ENCODE measurements at places on chromosomes 16 and 17. TPM values are rescaled to one million over a fixed set of nuclear protein-coding genes. Genes with fewer than 3 reads are reported as not detected.

Gene FDXR
- 7.8 TPM for total RNA-seq

Gene CAMKK1
- 3.2 TPM for total RNA-seq

Gene MYL11
- total RNA-seq: 4.1 TPM

Gene ZACN
- total RNA-seq: 0.42 TPM

Gene METTL2A
- total RNA-seq: 10.4 TPM

Gene ETV4
- total RNA-seq: not detected

Gene KRT39
- not detected for total RNA-seq

Gene MILR1
- 0.67 TPM for total RNA-seq

Gene VASN
- 0.57 TPM for total RNA-seq

DNA sequence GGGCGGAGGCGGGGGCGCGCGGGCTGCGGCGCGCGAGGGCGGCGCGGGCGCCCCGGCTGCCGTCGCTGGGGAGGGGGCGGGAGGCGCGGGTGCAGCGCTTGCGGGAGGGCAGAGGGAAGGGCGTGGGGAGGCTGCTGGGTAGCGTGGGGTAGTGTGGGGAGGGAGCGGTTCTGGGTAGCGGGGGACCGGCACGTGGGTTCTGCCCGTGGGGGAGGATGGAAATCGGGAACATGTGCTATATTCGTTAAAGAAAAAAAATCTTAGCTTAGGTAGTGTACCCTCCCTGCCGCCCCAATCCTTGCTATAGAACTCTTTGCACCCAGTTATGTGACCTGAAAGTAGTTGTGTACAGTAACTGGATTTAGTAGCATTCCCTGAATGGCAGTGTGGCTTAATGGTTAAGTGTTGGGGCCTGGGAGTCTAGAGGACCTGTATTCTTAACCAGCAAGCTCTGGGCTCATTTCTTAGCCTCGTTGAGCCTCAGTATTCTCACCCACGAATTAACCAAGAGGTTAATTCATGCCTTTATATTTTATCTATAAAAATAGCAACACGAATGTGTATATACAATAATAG is 646 bp downstream of the RABEP1 start:
- peak overlapping the region; percentile 92 for H3K4me3 ChIP-seq
- H3K36me3 ChIP-seq: no peaks in the 10 kb centered on the region
- H3K27ac ChIP-seq: no peak overlapping the region

DNA sequence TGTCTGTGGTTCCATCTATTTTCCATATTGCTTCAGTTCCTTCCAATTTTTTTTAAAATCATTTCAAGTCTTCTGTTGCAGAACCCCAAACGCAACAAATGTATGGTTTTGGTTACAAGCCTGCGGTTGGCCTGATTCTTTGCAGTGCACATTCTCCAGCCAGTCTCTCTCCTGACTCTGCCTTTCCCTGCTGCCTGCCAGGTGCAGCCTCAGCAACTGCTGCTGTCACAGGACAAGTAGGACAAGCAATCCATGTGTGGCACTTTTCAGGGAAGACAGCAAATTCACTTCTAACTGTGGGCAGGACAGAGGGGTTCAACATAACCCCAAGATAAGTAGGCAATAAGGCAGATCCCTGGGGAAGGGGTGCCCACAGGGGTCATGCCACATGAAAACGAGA is 24.2 kb downstream of the EMP2 start:
- H3K36me3 ChIP-seq: no peaks in the 10 kb centered on the region
- H3K27ac ChIP-seq: no peak overlapping the region
- H3K4me3 ChIP-seq: no peak overlapping the region
- peaks cover 4% of the 10 kb centered on the region for H3K4me1 ChIP-seq
- DNase-seq: no peak

- H3K36me3 ChIP-seq: no peaks in the 10 kb centered on the region
- H3K4me3 ChIP-seq: no peak within 1 kb of the TSS
- no peak for DNase-seq
- peaks cover 28% of the 10 kb centered on the region for H3K27me3 ChIP-seq
- H3K27ac ChIP-seq: no peak within 1 kb of the TSS
Measured at GRCh38 chr16:23182679-23183542, at the start of gene SCNN1G. TSS of gene SCNN1G (plus strand) at chr16:23182745. CDS start at chr16:23186272, 3,527 bp downstream.

- H3K36me3 ChIP-seq: no peaks in the 10 kb centered on the region
- no peak for DNase-seq
- no peaks in the 10 kb centered on the region for H3K4me1 ChIP-seq
Measured at GRCh38 chr17:38328620-38329019, 15.1 kb downstream of the GPR179 start.

DNA sequence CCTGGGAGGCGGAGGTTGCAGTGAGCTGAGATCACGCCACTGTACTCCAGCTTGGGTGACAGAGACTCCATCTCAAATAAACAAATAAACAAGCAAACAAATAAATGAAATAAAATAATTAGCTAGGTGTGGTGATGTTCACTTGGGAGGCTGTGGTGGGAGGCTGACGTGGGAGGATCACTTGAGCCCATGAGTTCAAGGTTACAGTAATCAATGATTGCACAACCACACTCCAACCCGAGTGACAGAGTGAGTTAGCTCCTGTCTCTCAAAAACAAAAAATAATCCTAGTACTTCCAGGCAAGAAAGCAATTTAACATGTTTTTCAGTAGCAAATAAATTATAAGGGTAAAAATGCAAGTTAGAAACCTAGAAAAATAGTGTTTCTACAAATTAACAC is 26.4 kb downstream of the CFDP1 start:
- peaks cover 41% of the 10 kb centered on the region for H3K36me3 ChIP-seq
- DNase-seq: no peak
- no peak overlapping the region for H3K27ac ChIP-seq
- H3K4me1 ChIP-seq: no peaks in the 10 kb centered on the region
- no peak overlapping the region for H3K4me3 ChIP-seq

DNA sequence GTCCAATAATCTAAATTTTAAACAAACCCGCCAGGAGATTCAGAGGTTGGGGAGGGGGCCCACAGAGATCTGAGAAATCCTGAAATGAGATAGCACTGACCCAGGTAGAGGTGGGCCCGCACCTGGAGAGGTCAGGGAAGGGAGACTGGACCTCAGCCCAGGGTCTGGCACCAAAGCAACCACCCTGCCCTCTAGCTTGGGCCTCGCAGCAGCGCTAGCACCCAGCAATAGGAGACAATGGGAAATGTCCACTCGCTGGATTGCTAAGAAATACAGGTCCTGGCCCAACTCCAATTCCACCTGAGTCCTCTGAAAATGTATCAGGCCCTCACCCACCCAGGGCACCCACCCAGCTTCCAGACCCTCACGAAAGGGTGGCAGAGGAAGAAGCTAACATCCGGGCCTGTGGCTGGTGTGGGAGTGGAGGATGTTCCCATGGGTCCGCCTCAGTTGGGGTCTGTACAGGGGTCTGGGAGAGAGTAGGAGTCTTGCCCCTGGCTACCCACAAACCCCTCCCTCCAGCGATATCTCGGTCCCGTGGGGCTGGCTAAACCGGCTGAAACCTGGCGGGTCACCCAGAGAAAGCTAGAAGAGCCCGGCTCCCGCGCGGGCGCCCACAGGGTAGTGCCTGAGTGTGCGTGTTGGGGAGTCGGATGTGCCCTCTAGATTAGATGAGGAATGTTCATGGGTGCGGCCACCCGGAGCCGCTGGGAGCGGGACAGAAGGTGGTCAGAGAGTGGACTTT is 1.1 kb downstream of the PLLP start:
- H3K27me3 ChIP-seq: peaks cover 8% of the 10 kb centered on the region
- no peak for DNase-seq
- no peak overlapping the region for H3K27ac ChIP-seq
- peaks cover 15% of the 10 kb centered on the region for H3K4me1 ChIP-seq
- no peaks in the 10 kb centered on the region for H3K36me3 ChIP-seq
- H3K4me3 ChIP-seq: no peak overlapping the region

- no peak for DNase-seq
- H3K27me3 ChIP-seq: no peaks in the 10 kb centered on the region
- H3K4me1 ChIP-seq: no peaks in the 10 kb centered on the region
- no peak overlapping the region for H3K27ac ChIP-seq
- peaks cover 12% of the 10 kb centered on the region for H3K36me3 ChIP-seq
Measured at GRCh38 chr17:9498490-9498889, 77.1 kb downstream of the STX8 start.

- H3K4me3 ChIP-seq: no peak overlapping the region
- no peaks in the 10 kb centered on the region for H3K27me3 ChIP-seq
- H3K36me3 ChIP-seq: no peaks in the 10 kb centered on the region
- no peak for DNase-seq
- H3K27ac ChIP-seq: no peak overlapping the region
Measured at GRCh38 chr17:12918142-12918541, 99.7 kb downstream of the ELAC2 start.

- no peaks in the 10 kb centered on the region for H3K27me3 ChIP-seq
- no peak overlapping the region for H3K4me3 ChIP-seq
- H3K27ac ChIP-seq: peak overlapping the region; percentile 60
Measured at GRCh38 chr17:77381185-77381700, 240.5 kb downstream of the SEC14L1 start.

GRCh38 chr16:48901712-48902374 is 291.9 kb upstream of the N4BP1 start:
- H3K4me1 ChIP-seq: no peaks in the 10 kb centered on the region
- no peaks in the 10 kb centered on the region for H3K27me3 ChIP-seq
- no peaks in the 10 kb centered on the region for H3K36me3 ChIP-seq
- DNase-seq: no peak

DNA sequence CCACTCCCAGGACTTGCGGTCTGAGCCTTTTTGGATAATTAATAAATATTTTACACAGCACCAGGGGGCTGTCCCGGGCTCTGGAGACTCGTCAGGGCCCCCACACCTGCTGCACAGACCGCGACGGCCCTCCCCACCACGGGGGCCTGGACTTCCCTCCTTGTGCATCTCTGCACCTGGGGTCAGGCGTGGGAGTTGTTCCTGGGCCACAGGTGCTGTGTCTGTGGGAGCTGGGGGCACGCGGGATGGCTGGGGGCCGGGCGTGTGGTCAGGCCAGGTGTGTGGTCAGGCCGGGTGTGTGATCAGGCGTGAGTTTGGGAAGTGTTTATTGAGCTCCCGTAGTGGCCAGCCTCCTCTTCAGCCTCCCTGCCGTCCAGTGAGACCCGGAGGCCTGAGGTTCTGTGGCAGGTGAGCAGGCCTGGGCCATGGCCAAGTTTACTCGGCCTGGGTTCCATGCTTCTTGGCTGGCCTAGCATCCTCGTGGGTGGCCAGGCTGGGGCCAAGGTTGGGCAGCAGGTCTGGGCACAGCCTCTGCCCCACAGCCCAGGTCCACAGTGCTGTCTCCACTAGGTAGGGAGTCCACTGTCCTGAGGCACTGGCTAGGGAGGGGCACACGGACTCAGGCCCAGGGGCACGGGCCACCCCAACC is 1.9 kb upstream of the STUB1 start:
- no peak overlapping the region for H3K27ac ChIP-seq
- H3K4me3 ChIP-seq: no peak overlapping the region

- no peaks in the 10 kb centered on the region for H3K27me3 ChIP-seq
- no peaks in the 10 kb centered on the region for H3K4me1 ChIP-seq
- H3K36me3 ChIP-seq: peaks cover 26% of the 10 kb centered on the region
- H3K27ac ChIP-seq: no peak overlapping the region
Measured at GRCh38 chr17:57110579-57111325, 25.7 kb downstream of the AKAP1 start.

- H3K4me3 ChIP-seq: no peak overlapping the region
- H3K4me1 ChIP-seq: peaks cover 29% of the 10 kb centered on the region
- H3K36me3 ChIP-seq: peaks cover 9% of the 10 kb centered on the region
- DNase-seq: no peak
Measured at GRCh38 chr17:42560246-42560645, 1.7 kb upstream of the COASY start.

GRCh38 chr16:83772806-83773205 is 35.0 kb upstream of the HSBP1 start:
- no peaks in the 10 kb centered on the region for H3K4me1 ChIP-seq
- no peaks in the 10 kb centered on the region for H3K36me3 ChIP-seq
- peaks cover 3% of the 10 kb centered on the region for H3K27me3 ChIP-seq
- no peak overlapping the region for H3K4me3 ChIP-seq

GRCh38 chr17:573036-573435 is 141.6 kb downstream of the VPS53 start:
- H3K4me1 ChIP-seq: no peaks in the 10 kb centered on the region
- H3K4me3 ChIP-seq: no peak overlapping the region
- H3K27me3 ChIP-seq: no peaks in the 10 kb centered on the region
- no peak overlapping the region for H3K27ac ChIP-seq

DNA sequence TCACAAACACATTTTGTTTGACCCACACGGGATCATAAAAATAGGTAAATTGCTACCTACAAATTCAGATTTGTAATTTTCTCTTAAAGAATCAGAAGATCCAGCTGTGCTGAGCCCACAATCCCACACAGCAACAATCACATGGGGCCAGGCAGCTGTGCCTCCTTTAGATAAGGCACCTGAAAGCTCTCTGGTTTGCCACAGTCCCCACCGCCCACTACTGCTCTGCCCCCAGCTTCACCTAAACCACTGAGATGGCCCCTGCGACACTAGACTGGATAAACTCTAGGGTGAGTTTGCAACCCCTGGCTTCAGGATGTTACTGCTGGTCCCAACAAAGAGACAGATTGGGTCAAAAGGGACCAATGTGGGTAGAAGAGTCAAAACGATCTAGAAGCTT is 96.8 kb downstream of the GSG1L start:
- DNase-seq: no peak
- no peak overlapping the region for H3K4me3 ChIP-seq
- H3K27ac ChIP-seq: no peak overlapping the region
- no peaks in the 10 kb centered on the region for H3K4me1 ChIP-seq

GRCh38 chr16:30085247-30085646 is 6.5 kb downstream of the TBX6 start:
- H3K36me3 ChIP-seq: peaks cover 44% of the 10 kb centered on the region
- H3K4me1 ChIP-seq: peaks cover 3% of the 10 kb centered on the region
- no peak for DNase-seq
- H3K27me3 ChIP-seq: no peaks in the 10 kb centered on the region
- H3K27ac ChIP-seq: no peak overlapping the region

GRCh38 chr16:77190190-77190477 is 856 bp upstream of the MON1B start:
- H3K27me3 ChIP-seq: peaks cover 2% of the 10 kb centered on the region
- H3K4me1 ChIP-seq: peaks cover 32% of the 10 kb centered on the region
- DNase-seq: no peak
- H3K4me3 ChIP-seq: peak overlapping the region; percentile 98

GRCh38 chr16:10681310-10682308 is 13.1 kb downstream of the TEKT5 start:
- no peaks in the 10 kb centered on the region for H3K4me1 ChIP-seq
- H3K27me3 ChIP-seq: no peaks in the 10 kb centered on the region
- no peak overlapping the region for H3K27ac ChIP-seq
- DNase-seq: no peak
- H3K4me3 ChIP-seq: no peak overlapping the region

GRCh38 chr16:7316281-7316888 is 16.3 kb upstream of the RBFOX1 start:
- DNase-seq: no peak
- H3K27me3 ChIP-seq: no peaks in the 10 kb centered on the region
- H3K36me3 ChIP-seq: no peaks in the 10 kb centered on the region
- H3K27ac ChIP-seq: no peak overlapping the region
- H3K4me1 ChIP-seq: no peaks in the 10 kb centered on the region
- H3K4me3 ChIP-seq: no peak overlapping the region

- DNase-seq: peak; percentile 69
- H3K27ac ChIP-seq: no peak overlapping the region
- H3K36me3 ChIP-seq: no peaks in the 10 kb centered on the region
- peak overlapping the region; percentile 58 for H3K4me3 ChIP-seq
- peaks cover 16% of the 10 kb centered on the region for H3K4me1 ChIP-seq
- H3K27me3 ChIP-seq: peaks cover 23% of the 10 kb centered on the region
Measured at GRCh38 chr16:53372992-53373871, 61.0 kb upstream of the RBL2 start.

GRCh38 chr17:77478899-77479298 is 338.1 kb downstream of the SEC14L1 start:
- no peaks in the 10 kb centered on the region for H3K27me3 ChIP-seq
- peaks cover 89% of the 10 kb centered on the region for H3K4me1 ChIP-seq
- no peak for DNase-seq
- H3K27ac ChIP-seq: peak overlapping the region; percentile 51
- H3K4me3 ChIP-seq: no peak overlapping the region

All from CD4-positive, CD25-positive, alpha-beta regulatory T cell (primary cell).